ENCODE measurements at places on chromosomes 12 and 14.

- DNase-seq: no peak
Observed at GRCh38 chr12:16972923-16973770, 367.2 kb upstream of the LMO3 start.

DNA sequence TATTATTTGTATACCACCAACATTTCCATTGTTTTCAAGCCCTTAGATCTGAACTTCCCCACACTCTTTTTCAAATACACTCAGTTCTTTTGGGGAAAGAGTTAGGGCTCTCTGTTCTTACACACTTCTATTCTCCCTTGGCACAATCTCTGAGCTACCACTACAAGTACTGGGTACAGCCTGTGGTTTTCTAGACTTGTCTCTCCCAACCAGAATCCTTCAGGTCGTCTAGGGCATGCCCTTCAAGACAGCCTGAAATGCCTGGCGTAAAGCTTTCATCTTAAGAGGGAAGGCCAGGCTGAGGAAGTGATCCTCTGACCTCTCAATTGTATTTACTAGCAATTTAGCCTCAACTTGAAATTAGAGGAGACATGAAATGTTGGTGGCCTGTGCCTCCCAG is 1442.0 kb downstream of the AACS start:
- DNase-seq: no peak

GRCh38 chr14:71354801-71355200 is 447.5 kb downstream of the PCNX1 start:
- no peak for DNase-seq

GRCh38 chr12:88952562-88952942 is 372.3 kb upstream of the KITLG start:
- no peak for DNase-seq

DNA sequence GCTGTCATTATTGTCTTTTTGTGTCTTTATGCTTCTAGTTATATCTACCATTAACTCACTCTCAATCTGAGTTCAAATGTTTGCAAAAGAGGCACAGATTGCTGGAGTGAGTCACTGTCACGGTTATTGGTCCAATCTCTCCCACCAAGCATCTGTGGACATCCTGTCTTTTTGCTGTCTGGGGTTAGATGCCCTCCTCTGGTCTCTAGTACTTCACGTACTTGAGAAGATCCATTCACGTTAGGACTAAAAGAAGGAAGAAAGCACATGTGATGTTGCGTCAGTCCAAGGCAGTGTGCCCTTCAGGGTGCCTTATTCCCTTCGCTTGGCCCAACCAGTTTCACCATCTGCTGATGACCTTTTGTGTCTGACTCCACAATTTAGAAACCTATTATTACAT is 72.3 kb upstream of the STXBP6 start:
- DNase-seq: no peak

DNA sequence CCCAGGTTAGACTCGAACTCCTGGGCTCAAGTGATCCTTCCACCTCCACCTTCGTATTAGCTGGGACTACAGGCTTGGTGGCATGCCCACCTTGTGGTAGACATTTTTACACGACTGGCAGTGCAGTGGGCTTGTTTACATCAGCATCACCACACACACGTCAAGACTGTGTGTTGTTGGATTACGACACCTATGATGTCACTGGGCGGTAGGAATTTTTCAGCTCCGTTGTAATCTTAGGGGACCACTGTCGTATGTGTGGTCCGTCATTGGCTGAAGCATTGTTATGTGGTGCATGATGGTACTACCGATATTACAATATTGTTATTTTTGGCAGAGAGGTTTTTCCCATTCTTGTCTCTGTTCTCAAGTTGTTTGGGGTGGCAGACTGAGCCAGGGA is 50.7 kb downstream of the TSPAN9 start:
- DNase-seq: no peak

- DNase-seq: no peak
Observed at GRCh38 chr14:23436327-23437132, 1.1 kb upstream of the MYH7 start.

GRCh38 chr12:57849035-57849434 is 2.5 kb upstream of the CTDSP2 start:
- DNase-seq: no peak

- DNase-seq: no peak
Observed at GRCh38 chr14:104651876-104652260, 37.5 kb upstream of the INF2 start.

DNA sequence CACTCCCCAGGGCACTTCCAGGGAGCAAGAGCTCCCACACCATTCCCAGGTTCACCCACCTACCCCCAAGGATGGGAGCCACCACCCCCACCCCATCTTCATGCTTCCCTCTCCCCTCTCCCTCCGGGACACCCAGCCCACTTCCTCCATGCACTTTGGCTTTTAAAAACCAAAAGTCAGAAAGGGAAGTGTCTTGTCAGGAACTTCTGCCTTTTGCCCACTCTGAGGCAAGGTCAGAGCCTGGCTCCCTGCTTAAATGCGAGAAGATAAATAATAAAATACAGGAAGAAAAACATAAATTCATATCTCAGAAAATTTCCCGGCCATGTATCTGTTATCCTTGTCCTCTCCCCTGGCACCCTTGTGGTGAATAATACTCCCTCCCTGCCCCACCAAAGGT is 81.6 kb downstream of the PTGER2 start:
- DNase-seq: no peak
